ENCODE measurements at places on chromosomes 3 and 15.

DNA sequence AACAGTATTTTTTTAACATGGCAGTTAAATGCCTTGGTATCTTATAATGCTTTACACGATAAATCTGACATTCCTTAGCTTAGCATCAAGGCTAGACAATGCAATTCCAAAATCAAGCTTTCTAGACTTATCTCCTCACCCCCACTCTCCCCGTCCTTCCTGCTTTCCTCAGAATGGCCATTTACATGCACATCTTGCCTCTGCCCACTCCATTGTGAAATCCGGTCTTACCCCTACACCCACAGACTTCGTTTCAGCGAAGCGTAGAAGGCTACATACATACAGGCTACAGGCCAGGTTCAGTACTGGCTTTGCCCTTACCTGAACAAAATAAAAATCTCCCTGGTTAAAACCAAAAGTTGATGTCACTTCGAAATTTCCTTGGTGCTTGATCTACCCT, 58.6 kb upstream of the SLC12A8 start:
- no peak for DNase-seq

DNA sequence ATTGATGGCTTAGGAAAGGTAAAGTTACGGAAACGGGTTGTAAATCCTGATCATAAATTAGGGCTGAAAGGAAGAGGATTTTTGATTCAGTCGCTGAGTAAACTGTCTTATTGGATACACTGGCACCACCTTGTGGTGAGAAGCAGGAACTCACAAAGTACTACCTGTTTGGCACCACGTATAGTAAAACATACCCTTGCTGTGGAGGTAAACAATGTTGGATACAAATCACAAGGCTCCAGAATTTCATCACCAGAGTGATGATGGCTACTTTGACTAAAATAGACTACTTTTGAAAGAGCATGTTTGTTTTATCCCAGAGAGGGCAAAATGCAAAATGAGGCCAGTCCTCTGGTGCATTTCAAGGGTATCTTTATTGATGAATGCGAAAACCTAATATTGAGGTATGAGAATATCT, 216.9 kb downstream of the IGSF11 start:
- DNase-seq: peak; percentile 49

- peak; percentile 89 for DNase-seq
Measured at GRCh38 chr3:39260957-39261356, 18.9 kb downstream of the CX3CR1 start.

GRCh38 chr3:24388611-24389010, 106.0 kb downstream of the THRB start:
- no peak for DNase-seq

- DNase-seq: peak; percentile 37
Measured at GRCh38 chr3:130894986-130895280, 1.0 kb downstream of the ATP2C1 start.

DNA sequence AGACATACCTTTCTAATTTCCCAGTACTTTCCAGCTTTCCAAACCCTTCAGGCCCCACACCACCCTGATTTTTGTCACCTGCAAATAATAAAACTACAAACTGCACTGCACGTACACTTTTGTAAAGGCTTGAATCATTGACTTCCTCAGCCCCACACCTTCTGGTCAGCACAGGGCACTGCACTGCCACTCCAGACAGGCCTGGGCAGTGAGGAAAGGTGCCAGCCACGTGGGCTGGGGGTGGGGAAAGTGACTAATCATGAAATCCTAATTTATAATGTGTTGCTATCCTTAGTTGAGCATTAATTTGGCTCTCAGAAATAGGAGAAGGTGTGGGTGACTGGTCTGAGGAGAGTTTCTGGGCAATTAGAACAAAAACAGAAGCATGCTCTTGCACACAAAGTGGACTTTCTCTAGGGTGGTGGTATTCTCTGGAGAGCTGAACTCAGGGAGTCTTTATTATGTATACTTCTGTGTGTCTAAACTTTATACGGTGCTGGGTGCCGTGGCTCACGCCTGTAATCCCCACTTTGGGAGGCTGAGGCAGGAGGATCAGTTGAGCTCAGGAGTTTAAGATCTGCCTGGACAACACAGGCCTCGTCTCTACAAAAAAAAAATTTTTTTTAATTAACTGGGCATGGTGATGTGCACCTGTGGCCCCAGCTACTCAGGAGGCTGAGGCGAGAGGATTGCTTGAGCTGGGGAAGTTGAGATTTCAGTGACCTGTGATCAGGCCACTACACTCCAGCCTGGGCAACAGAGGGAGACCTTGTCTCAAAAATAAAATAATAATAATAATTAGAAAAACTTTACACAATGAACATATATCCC, 58.2 kb upstream of the FLNB start:
- peak; percentile 50 for DNase-seq

GRCh38 chr3:145483992-145484391, 677.0 kb downstream of the PLOD2 start:
- DNase-seq: no peak

- no peak for DNase-seq
Measured at GRCh38 chr3:190504354-190505125, 9.3 kb upstream of the IL1RAP start.

DNA sequence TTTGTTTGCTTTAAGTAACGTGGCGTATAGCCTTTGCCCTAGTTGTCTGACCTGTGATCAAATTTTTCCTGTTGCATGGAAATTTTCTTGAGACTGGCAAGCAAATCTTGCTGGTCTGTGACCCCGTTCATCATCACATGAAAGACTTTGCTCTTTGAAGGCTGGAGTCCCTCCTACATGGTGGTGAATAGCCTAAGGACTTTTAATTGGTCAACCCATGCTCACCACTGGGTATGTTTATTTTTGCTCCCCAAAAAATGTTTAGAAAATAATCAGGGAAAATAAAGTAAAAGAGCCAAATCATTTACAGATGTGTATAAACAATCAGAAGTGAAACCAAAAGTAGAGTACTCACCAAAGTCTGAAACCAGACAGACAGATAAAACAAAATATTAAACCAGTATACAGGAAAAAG, 1075.3 kb upstream of the ALCAM start:
- DNase-seq: peak; percentile 32

- no peak for DNase-seq
Measured at GRCh38 chr3:127478922-127479321, 111.6 kb downstream of the TPRA1 start.

GRCh38 chr3:23623844-23624243, 181.9 kb upstream of the UBE2E1 start:
- peak; percentile 21 for DNase-seq

DNA sequence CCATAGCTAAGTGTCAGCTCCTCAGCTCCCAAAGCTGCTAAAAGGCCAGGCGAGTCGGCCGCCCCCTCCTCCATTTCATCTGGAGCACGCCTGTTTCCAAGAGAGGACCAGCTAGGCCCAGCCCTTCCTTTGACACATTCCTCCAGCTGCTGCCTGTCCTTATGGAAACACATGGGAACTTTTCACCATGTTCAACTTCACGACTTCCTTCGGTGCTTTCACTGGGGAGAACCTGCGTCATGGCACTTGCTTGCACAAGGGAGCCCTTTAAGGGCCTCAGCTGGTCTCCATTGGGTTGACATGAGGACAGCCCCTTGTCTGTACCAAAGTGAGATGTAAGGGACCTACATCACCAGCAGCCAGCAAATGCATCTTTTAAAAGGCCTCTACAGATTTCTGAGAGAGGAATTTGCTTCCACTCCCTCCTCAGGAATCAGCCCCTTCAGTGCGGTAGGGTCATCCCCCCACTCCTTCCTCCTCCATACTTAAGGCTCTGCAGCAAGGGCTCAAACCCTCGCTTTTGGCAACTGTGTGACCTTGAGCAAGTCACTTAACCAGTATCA, 2.1 kb downstream of the MAGI1 start:
- DNase-seq: peak; percentile 50

- DNase-seq: no peak
Measured at GRCh38 chr15:28932361-28932760, 46.6 kb downstream of the APBA2 start.

DNA sequence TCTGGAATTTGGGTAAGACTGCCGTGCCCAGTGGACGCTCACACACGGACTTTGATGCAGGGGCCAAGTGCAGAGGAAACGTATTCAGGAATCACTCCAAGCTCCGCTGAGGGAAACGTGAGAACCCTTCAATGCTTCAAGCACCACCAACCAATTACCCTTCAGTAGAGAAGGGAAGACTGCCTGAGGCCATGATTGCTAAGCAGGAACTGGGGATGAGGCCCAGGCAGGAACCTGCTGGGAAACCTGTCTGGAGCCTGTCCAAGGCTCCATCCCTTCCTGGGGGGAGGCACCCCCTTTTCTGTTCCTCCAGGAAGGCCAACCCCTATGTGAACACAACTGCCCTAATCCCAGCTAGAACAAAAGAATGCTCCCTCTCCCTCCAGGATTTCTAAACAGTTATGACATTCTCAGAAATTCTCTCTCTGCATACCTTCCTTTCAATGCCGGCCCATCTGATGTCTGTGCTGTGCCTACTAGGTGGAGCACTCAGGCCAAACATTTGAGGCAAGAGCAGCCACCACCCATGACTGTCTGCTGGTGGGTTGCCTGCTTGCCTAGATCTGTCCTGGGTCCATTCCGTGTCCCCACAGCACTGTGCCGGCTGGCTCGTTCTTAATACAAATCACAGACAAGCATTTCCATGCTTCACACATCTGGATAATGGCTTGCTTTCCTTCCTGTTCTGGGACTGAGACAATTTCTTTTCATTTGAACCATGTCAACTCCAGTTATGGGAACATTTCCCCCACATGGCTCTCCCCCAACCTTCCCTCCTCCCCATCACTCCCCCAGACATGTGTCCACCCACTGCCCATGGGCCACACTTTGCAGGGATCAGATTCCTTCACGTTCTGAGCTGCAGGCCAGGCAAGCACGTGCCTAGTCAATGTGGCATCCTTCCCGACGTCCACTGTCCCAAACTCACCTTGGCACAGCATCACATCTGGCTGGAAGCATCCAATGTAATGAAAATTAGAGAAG, 149.4 kb downstream of the ADAMTS17 start:
- DNase-seq: no peak

DNA sequence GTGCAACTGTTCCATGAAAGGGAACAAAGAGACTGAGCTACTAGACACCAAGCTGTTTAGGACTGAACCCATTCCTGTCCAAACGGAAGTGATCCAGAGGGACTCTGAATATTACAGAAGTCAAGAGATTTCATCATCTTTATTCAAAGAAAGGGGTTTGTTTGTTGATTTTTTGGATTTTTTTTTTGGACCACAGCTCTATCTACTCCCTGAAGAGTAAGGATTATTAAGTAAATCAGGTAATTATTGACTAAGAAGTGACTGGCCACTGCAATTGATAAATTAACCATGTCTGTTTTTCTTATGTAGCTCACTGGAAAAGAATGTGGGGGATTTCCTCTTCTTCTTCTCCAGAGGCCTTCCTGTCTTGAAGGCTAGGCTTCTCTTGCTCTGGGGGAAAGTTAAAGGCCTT, 146.6 kb upstream of the TPM1 start:
- peak; percentile 89 for DNase-seq

GRCh38 chr3:197167549-197167948, 130.9 kb downstream of the DLG1 start:
- no peak for DNase-seq

- no peak for DNase-seq
Measured at GRCh38 chr3:131804565-131805133, 230.2 kb downstream of the CPNE4 start.

DNA sequence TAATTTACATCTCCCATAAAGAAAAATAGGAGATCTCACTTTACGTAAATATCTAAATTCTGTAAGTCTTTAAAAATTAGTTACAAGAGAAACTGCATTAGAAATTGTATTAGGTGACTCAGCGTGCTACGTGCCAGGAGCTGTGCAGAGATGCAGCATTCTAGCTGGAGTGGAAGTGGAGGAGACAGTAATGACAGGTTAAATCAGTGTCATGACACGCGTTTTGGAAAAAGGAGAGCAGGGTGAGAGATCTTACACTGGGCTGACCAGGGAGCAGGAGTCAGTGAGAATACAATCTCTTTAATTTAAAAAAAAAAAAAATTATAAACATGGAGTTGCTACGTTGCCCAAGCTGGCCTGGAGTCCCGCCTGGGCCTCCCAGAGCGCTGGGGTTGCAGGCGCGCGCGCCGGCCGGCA, 635 bp downstream of the TUBGCP5 start:
- DNase-seq: peak; percentile 61

- DNase-seq: no peak
Measured at GRCh38 chr3:77236118-77236517, 196.2 kb downstream of the ROBO2 start.

DNA sequence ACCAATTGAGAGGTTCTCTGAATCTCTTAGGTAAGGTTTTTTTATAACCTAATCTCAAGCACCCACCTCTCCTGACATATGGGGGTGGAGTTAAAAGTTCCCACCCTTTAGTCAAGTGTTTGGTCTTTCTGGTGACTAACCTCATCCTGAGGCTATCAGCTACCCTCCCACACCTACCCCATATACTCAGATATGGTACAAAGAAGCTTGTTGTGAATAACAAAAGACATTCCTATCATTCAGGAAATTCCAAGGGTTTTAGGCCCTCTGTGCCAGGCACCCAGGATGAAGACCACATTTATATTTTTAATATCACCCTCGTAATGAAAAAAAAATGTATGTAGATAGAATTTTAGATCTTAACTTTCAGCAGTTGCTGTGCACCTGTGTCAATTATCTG, 9.0 kb downstream of the CHMP2B start:
- no peak for DNase-seq

DNA sequence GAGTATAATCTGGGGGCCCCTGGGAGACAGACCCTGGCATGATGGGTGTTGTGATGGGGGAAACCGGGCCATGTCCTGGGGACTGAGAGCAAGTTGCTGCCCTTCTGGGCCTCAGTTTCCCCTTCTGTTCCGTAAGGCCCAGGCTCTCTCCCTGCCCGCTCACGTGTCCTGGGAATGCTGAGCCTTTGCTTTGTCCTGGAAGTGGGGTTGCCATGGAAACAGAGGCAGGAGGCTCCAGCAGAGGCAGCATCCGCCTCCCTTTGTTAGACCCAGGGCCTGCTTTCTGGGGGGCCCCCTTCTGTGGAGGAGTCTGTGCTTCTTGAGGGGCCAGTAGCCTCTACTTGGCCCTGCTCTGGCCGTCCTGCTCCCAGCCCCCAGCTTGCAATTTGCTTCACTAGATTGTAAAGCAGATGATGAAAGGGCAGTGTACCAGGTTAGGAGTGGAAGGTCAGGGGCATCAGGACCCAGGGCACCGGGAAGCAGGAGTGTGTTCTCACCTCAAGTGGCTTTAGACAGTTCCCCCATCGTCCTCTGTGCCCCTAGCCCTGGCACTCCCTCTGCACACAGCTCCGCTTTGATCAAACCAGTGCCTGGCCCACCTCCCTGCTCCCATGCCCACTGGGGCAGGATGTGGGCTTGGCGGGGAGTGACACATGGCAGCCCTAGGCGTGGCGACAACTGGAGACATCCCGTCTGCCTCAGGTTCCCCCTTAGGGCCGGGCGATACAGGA, 105.6 kb downstream of the FBLN2 start:
- no peak for DNase-seq

Data from EH (cell line).